ENCODE measurements at places on chromosomes 6 and 20.

GRCh38 chr20:62778601-62779416, 17.5 kb upstream of the MRGBP start:
- no peak for DNase-seq

GRCh38 chr6:93498713-93499112, 79.4 kb upstream of the EPHA7 start:
- DNase-seq, result no peak

DNA sequence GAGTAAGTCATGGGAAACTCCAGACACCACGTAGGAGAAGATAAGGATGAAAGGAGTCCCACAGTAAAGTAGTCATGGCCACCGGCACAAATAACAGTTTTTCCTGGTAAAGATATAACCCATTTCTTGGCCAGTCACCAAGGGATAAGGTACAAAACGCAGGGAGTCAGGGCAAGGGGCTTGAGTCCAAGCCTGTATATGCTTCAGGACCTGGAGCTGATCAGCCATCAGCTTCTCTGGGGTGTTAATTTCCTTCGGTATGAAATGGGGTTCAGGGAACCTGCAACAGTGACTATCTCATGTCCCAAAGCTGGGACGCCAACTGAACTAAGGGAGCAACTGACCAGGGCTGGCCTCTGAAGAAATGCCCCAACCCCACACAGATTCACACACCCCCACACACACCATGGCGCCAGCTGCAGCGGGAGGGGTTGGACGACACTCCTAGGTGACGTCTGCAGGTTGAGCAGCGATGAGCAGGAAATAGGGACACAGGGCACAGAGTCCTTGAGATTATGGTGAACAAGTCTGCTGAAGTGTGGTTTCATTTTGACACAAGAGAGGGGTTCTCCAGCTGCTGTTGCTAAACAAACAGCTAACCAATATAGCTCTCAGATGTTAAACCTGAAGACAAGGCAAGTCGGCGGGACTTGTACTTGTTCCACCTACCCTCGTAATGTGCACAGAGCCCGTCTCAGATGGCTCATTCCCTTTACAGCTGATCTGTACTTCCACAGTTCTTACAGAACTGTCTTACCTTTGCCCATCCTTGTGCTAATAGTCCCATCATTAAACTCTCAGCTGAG, 7.4 kb upstream of the ADTRP start:
- no peak for DNase-seq

DNA sequence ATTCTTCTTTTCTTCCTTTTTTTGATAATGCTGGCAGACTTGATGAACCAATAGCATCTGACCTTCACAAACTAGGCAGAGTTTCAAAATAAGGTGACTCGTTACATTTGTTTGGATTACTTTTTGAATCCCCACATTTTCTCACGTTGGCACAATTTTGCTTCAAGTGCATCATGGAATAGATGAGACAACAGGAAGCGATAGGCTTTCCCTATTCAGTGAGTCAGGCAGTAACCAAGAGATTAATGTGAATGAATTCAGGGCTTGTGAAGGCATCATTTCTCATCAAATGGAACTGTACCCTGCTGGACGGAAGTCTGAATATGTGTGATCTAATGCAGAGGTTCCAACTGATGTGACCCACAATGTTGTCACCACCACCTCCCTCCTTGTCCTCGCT, 10.7 kb downstream of the RFPL4B start:
- DNase-seq, result no peak

DNA sequence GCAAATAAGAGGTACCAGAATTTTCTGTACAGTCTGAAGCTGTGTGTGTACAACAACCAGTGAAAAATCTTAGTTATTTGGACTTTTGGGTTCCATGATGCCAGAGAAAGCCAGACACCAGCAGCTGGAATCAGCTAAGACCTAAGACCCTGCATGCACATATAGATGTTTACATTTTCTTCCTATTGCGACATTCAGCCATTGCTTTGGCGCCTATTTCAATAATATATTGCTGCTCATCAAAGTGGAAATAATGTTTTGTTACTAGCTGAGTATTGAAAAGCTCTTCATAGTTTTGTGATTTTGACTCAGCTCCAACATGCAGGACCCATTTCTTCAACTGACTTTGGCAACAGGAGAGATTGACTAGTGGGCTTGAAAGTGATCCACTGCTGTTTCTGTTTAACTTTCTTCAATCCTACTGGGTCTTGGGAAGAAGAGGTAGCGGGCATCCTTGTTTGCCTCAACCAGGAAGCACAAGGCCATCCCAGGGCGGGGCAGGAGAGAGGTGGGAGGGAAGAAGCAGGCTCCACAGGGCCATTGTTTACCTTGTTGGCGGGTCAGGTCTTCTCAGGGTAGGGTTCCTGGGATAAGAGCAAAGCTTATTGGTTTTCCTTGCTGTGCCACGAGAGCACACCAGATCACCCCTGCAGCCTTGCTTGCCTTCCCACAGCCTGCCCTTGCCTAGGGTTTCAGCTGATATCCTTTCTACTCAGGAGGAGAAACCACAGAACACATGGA, 101.3 kb upstream of the ESR1 start:
- no peak for DNase-seq

- DNase-seq, result no peak
Measured at GRCh38 chr6:169082093-169082492, 171.6 kb downstream of the THBS2 start.

DNA sequence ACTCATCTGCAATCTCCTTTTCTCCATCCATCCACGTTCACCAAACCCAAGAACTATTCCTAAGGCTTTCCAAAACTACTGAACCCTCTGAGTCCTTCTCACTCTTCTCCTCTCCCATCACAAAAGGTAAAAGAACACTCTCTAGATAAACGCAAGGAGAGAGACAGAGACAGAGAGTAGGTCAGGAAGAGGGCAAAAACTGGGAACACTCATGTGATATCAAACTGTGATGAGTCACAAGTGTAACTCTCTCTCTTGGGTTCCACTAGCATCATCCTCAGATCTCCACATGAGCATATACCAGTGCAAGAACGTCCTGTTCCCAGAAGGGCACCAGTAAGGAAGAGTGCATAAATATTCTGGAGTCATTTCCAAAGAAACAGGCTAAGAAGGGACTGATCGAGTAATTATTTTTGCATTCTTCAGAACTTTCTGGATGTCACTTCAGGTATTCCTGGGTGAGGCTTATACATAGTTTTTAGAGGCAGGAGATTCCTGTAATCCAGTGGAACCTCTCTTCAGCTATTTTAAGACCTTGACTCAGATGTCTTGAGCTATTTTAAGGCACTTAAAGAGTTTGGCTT, 47.3 kb upstream of the STXBP5 start:
- no peak for DNase-seq

DNA sequence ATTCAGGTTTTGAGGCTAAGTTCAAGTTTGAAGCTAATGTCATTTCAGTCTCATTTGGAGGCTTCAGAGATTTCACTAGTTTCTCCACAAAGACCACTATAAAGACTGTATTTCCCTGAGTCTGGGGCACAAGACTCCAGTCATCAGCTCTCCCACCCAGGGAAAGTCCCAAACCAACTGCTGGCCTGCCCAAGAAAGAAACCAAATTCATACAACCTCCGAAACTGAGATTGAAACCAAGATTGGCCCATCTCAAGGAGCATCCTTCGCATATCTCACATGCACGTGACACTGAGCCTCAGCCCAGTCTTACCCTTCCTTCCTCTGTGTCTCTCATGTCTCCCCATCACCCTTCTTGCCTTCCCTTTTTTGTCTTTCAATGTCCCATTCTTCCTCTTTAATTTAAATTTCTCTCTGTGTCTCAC, 3.5 kb upstream of the LTA start:
- no peak for DNase-seq

DNA sequence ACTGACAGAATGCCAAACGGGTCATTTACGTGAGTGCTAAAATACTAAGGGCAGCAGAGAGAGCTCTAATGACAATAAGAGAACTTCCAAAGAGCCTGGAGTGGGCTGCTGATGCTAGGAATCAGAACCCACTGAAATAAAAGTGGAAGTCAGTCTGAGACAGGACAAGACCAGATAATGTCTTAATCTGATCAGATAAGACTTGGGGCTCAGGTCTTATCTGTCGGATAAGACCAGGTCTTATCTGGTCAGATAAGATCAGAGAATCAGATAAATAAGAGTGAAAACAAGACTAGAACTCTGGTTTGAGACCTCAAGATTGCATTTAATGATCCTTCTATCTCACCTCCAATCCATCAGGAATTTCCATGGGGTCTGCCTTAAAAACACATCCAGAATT, 18.6 kb downstream of the LRP11 start:
- DNase-seq, result no peak

DNA sequence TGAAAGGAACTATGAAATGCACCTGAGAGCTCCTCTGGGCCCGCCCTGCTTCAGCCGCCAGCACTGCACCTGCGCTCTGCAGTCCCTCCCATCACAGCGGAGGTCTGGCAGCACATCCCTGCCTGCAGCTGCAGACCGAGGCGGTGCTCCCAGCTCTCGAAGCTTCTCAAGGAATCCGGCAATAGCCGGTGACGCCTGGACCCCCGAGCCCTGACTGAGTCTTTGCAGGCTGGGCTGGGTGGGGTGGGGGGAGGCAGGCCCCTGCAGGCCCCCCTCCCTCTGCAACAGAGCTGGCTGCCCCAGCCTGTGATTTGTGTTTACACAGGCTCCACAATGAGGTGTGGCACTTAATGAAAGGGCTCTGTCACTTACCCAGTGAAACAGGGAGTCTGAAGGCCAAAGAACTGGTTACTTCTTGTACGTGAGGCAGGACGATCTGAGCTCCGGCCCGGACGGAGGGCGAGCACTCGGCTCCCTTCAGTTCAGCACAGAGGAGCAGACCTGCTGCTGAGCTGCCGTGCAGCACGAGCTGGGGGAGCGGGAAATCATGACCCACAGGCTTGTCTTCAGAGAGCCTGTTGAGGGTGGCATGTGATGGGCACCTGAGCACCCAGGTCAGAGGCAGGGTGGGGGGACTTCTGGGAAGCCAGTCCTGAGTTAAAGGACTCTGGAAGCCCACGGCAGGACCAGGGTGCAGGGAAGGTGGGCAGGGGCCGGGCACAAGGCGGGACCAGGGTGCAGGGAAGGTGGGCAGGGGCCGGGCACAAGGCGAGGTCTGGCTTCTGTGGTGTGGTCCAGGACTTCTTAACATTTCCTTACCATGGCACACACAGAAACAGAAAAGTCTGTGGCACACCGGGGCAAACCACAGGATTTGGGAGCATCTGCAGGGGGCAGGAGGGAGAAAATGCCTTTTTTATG, 192.3 kb upstream of the THBS2 start:
- no peak for DNase-seq
